ENCODE measurements at places on chromosomes 13 and 19. TPM values are rescaled to one million over a fixed set of nuclear protein-coding genes. Genes with fewer than 3 reads are reported as not detected.

GRCh38 chr19:33641956-33642498 is 20.3 kb downstream of the CHST8 start:
- no peaks in the 10 kb centered on the region for H3K36me3 ChIP-seq
- H3K27me3 ChIP-seq, result no peaks in the 10 kb centered on the region
- no peak overlapping the region for H3K27ac ChIP-seq
- no peaks in the 10 kb centered on the region for H3K4me1 ChIP-seq
- no peak overlapping the region for H3K4me3 ChIP-seq

DNA sequence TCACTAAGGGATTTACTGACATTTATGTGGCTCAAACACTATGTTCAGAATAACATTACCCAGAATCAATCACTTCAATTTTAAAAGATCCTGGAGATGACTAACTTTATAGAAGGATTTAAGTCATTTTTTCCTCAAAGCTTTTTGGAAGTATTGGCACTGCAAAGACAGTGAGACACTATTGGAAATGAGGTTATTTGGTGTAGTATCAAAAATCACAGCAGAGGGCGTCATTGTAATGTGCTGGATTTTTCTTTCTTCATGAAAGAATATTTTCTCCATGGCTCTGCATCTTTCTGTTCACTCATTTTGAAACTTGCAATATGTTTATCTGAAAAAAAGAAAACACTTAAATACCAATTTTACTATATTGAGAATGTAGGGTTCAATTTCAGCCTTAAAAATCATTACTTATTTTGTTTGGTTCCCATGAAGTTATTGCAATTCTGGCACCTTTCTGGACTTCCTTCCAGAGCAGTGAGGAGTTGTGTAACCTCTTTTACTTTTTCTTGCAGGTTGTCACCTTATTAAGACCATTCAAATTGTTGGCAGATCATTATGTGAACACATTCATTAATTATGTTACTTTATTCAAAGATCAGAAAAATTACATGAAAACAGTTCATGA is 3.7 kb upstream of the CSNK1A1L start:
- H3K4me1 ChIP-seq, result peaks cover 5% of the 10 kb centered on the region
- no peaks in the 10 kb centered on the region for H3K36me3 ChIP-seq
- no peak overlapping the region for H3K4me3 ChIP-seq
- no peak for DNase-seq

DNA sequence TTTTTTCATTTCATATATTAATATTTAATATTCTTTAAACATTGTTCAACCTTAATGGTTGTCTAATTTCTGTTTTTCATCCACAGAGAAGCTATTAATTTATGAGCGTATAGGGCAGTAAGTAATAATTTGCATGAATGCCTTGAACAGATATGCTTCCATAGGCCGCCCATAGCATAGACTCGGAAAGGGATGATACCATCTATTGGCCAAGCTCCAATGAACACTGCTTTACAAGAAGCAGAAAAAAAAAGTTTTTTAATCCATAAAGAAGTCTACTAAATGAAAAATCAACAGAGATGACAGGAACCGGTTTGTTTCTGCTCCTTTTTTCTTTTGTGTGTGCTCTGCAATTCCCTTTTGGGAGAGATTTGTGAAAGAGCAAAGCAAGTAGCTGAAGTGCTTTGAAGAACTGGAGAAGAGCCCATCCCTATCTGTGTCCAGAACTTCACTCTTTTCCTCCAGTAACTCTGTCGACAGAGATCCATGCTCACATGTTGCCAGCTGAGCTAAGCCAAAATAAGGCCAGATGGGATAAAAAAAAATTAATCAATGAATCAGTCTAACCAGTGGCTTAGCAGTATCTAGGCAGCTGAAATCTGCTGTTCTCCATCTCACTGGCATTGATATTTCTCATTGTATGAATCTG is 215.9 kb upstream of the SOX21 start:
- DNase-seq, result no peak
- H3K36me3 ChIP-seq, result no peaks in the 10 kb centered on the region
- H3K4me1 ChIP-seq, result no peaks in the 10 kb centered on the region
- H3K27ac ChIP-seq, result no peak overlapping the region

DNA sequence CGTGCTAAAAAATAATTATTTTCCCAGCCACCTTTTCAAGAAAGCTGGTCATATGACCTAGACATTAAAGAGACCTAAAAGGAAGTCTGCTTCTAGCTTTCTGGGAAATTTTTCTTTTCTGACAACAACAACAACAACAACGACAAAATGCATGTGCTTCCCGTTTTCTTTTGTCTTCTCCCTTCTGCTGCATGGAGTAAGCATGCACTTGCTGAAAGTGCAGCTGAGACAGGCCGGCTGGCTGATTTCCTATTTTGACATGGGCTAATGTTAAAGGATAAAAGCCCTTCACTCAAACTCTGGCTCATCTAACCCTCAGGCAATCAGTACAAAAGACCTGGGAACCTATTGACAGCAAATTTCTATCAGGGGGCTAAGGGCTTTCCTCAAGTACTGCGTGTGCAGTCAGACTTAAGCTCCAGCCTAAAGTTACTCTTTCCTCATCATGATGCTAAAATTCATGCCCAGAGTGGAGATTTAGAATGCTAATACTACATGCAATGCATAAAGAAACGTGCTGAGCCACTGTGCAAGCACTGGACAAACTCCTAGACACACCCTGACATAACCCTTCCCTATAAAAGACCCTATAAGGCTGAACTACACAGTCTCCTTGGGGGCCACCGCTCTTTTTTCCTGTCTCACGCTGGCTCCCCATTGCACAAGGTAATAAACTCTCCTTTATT is 811.1 kb downstream of the UQCRFS1 start:
- H3K27me3 ChIP-seq, result no peaks in the 10 kb centered on the region
- no peaks in the 10 kb centered on the region for H3K4me1 ChIP-seq
- H3K27ac ChIP-seq, result no peak overlapping the region
- no peak for DNase-seq
- H3K36me3 ChIP-seq, result no peaks in the 10 kb centered on the region

GRCh38 chr19:43504426-43505185 is at the start of gene PHLDB3:
Gene PHLDB3 (minus strand): TSS chr19:43504746. CDS start chr19:43504118, 628 bp downstream.
- H3K36me3 ChIP-seq, result peaks cover 13% of the 10 kb centered on the region
- H3K4me1 ChIP-seq, result peaks cover 4% of the 10 kb centered on the region
- H3K27me3 ChIP-seq, result no peaks in the 10 kb centered on the region
- H3K4me3 ChIP-seq, result peak within 1 kb of the TSS; percentile 88

- no peak overlapping the region for H3K27ac ChIP-seq
- DNase-seq, result no peak
- no peaks in the 10 kb centered on the region for H3K27me3 ChIP-seq
Observed at GRCh38 chr13:75693227-75693626, 57.1 kb downstream of the LMO7 start.

GRCh38 chr13:21005193-21005592 is 56.2 kb downstream of the LATS2 start:
- no peaks in the 10 kb centered on the region for H3K27me3 ChIP-seq
- no peak for DNase-seq
- H3K27ac ChIP-seq, result no peak overlapping the region
- no peaks in the 10 kb centered on the region for H3K36me3 ChIP-seq
- H3K4me3 ChIP-seq, result no peak overlapping the region

The POLRMT gene
- 30.9 TPM for total RNA-seq

GRCh38 chr19:788686-788982 is 8.6 kb upstream of the PTBP1 start:
- H3K4me3 ChIP-seq, result no peak overlapping the region
- H3K36me3 ChIP-seq, result no peaks in the 10 kb centered on the region
- no peak for DNase-seq
- no peaks in the 10 kb centered on the region for H3K27me3 ChIP-seq
- no peak overlapping the region for H3K27ac ChIP-seq
- H3K4me1 ChIP-seq, result no peaks in the 10 kb centered on the region

- H3K4me3 ChIP-seq, result no peak overlapping the region
- H3K4me1 ChIP-seq, result peaks cover 3% of the 10 kb centered on the region
- no peak overlapping the region for H3K27ac ChIP-seq
- no peaks in the 10 kb centered on the region for H3K36me3 ChIP-seq
Observed at GRCh38 chr19:3324405-3324856, 42.0 kb upstream of the NFIC start.

DNA sequence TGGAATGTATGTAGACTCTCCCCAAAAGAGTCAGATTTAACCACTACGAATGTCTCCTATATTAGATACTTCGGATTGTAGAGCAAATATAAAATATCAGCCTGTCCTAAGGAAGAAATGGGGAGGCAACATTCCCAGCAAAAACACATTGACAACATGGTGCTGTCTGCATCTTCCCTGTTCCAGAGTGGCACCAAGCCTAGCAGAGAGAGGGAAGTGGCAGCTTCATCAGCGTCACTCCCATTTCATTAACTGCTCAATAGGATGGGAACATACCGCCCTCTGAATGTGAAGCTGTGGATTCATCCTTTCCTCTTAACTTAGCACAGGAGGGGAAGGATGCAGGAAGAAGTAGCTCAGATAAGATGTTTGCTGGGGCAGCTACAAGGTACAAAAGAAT is 45.4 kb downstream of the MYO16 start:
- H3K4me3 ChIP-seq, result no peak overlapping the region
- no peaks in the 10 kb centered on the region for H3K36me3 ChIP-seq
- no peak for DNase-seq
- H3K4me1 ChIP-seq, result no peaks in the 10 kb centered on the region
- H3K27ac ChIP-seq, result no peak overlapping the region

GRCh38 chr13:28340272-28340793 is 154.6 kb downstream of the FLT1 start:
- H3K36me3 ChIP-seq, result no peaks in the 10 kb centered on the region
- DNase-seq, result no peak
- H3K4me1 ChIP-seq, result peaks cover 29% of the 10 kb centered on the region
- no peaks in the 10 kb centered on the region for H3K27me3 ChIP-seq
- no peak overlapping the region for H3K4me3 ChIP-seq

The SUPT20H gene
- total RNA-seq, result 44.5 TPM

The TUBB4A gene
- not detected for total RNA-seq

GRCh38 chr19:57668635-57669034 is at the start of gene ZSCAN4:
Gene ZSCAN4 (plus strand): TSS chr19:57668935. CDS start chr19:57676146, 7,211 bp downstream.
- H3K4me3 ChIP-seq, result no peak within 1 kb of the TSS
- H3K36me3 ChIP-seq, result no peaks in the 10 kb centered on the region
- peaks cover 3% of the 10 kb centered on the region for H3K4me1 ChIP-seq
- no peaks in the 10 kb centered on the region for H3K27me3 ChIP-seq
- no peak for DNase-seq
- H3K27ac ChIP-seq, result no peak within 1 kb of the TSS

- H3K4me3 ChIP-seq, result no peak overlapping the region
- H3K27ac ChIP-seq, result no peak overlapping the region
- H3K27me3 ChIP-seq, result no peaks in the 10 kb centered on the region
- H3K4me1 ChIP-seq, result peaks cover 6% of the 10 kb centered on the region
- H3K36me3 ChIP-seq, result no peaks in the 10 kb centered on the region
Observed at GRCh38 chr19:1310853-1311180, 25.1 kb downstream of the EFNA2 start.

The ALOX5AP gene
- 27.5 TPM for total RNA-seq

The C13orf46 gene
- 1.1 TPM for total RNA-seq
